ENCODE measurements at places on chromosomes 12 and 14.

GRCh38 chr14:36520601-36521525, 831 bp upstream of the NKX2-1 start:
- DNase-seq: no peak

- no peak for DNase-seq
These were observed 8.8 kb downstream of the KRT80 start for GRCh38 chr12:52182898-52183543.

DNA sequence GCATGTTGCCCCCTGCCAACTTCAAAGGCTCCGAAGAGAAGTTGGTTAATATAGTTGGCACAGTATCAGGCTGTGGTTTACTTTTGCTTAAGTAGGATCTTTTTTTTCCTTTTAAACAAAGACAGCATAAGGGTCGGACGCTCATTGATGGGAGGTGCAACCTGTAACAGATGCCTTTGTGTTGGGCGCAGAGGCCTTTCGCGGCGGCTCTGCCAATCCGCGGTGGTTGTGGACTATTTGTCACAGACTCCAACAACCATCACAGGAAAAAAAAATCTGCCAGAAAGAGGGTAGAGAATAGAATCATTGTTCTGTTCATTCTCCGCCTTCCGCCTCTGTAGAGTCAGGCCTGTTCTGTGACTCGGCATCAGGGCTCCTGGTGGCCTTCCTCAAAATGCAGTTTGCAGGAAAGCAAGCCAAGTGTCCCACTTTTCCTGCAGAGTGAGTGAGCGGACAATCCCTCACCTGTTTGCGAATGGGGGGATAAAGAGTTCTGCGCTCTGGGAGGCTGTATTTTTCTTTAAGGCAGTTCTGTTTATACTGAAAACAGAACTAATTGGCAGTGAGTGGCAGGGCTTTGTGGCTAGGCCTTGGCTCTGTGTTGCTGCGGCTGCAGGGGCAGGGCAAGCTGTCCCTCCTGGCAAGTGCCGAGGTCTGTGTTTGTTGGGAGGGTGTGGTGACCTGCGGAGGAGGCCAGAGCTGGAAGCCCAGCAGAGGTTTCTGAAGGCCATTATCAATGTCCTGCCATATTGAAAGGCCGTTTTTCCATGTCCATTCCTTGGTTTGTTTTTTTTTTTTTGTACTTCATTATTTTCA, 83.0 kb upstream of the PIWIL1 start:
- DNase-seq: no peak

- no peak for DNase-seq
These were observed 398.3 kb downstream of the APAF1 start for GRCh38 chr12:99043319-99043914.

GRCh38 chr14:58639198-58639565, 1.4 kb downstream of the DACT1 start:
- no peak for DNase-seq

DNA sequence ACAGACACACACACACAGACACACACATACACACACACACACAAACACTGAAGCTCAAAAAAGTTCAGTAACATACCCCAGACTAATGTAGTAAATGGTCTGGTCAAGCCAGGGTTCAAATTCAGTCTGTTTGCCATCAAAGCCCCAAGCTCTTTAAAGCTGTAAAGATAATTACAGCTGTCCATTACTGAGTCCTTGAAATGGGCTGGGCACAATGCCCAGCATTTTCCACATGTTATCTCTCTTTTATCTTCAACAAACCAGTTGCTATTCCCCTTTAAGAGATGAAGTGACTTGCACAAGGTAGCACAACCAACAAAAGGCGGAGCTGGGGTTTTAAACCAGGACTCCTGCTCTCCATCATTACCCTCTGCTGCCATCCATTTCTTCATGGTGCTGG, 7.6 kb upstream of the UNC119B start:
- no peak for DNase-seq

GRCh38 chr12:57584690-57585089, 6.3 kb upstream of the PIP4K2C start:
- no peak for DNase-seq

DNA sequence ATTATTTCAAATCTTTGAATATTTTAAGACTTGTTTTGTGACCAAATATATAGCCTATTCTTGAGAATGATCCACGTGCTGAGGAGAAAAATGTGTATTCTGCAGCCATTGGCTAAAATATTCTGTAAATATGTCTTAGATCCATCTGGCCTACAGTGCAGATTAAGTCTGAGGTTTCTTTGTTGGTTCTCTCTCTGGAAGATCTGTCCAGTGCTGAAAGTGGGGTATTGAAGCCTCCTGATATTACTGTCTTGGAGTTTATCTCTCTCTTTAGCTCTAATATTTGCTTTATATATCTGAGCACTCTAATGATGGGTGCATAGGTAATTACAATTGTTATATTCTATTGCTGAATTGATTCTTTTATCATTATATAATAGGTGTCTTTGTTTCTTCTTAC, 617.4 kb upstream of the LRFN5 start:
- no peak for DNase-seq

- no peak for DNase-seq
These were observed 5.5 kb downstream of the HOXC5 start for GRCh38 chr12:54038284-54038870.

DNA sequence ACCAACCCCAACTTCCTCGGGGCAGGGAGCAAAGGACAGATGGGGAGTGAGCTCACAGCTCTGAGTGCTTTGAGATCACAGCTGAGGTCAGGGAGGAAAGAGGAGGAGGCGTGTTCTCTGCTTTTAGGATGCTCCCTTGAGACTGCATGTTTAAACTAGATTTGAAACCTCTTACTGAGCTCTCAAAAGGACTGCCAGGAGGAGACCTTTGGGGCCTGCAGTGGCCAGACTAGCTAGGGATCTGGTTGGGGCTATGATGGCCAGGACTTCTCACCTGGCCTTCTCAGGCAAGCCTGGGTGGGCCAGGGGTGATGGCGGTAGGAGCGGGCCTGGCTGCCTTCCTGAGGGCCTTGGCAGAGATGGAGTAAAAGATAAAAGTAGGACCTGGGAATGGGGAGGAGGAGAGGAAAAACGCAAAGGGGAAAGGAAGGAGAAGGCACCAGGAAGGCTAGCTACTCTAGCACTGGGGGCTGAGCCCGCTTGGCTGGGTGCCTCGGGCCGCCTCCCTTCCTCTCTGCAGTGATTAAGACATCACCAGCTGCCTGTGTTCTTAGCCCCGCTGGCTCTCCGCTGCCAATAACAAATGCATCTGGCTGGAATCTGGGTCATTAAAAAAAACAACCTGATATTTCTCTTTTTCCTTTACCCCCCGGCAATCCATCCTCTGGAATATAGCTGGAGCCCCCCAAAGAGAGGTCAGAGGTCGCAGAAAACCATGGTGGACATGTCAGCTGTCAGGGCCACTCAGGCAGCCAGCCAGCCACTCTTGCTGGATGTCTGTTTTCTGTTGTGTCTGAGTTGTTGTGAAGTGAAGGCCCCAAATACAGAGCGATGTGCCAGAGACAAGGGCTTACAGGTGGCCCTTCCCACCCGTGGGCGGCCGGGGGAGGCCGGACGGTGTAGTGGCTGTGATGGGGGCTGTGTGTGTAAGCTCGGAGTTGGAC, 141.3 kb downstream of the TSPAN9 start:
- no peak for DNase-seq

- no peak for DNase-seq
These were observed 155.5 kb downstream of the PTPRO start for GRCh38 chr12:15477761-15478160.

- DNase-seq: no peak
These were observed 180.6 kb downstream of the AKAP6 start for GRCh38 chr14:32509632-32510187.

- DNase-seq: no peak
These were observed 70.7 kb downstream of the TAOK3 start for GRCh38 chr12:118302053-118302452.

- no peak for DNase-seq
These were observed 442.0 kb downstream of the MED13L start for GRCh38 chr12:115835445-115835844.

GRCh38 chr12:30945443-30946164, 19.1 kb downstream of the TSPAN11 start:
- no peak for DNase-seq

- no peak for DNase-seq
These were observed 117.3 kb downstream of the NEDD1 start for GRCh38 chr12:97024393-97024792.

DNA sequence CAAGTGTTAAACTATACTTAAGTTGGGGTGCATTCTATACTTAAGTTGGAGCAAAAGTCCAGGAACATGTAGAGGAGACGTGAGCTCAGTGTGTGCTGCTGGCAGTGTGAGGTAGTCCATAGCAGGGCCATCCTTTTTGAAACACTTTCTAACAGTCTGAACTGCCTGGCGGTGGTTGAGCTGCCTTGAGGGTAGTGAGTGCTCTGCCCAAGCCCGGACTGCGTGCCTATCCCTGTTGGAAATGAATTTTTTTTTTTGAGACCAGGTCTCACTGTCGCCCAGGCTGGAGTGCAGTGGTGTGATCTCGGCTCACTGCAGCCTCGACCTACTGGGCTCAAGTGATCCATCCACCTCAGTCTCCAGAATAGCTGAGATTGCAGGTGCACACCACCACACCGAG, 14.1 kb downstream of the KCNH3 start:
- no peak for DNase-seq

- DNase-seq: no peak
These were observed 6.9 kb upstream of the RD3L start for GRCh38 chr14:103949131-103949790.

GRCh38 chr14:55107766-55108554, 21.1 kb upstream of the LGALS3 start:
- DNase-seq: no peak

- no peak for DNase-seq
These were observed 182.3 kb upstream of the GZMB start for GRCh38 chr14:24816011-24816928.
